Stimulated activated CD4-positive, alpha-beta T cell treated with anti-CD3 and anti-CD28 coated beads, TNF-alpha, amount 100 ng/mL, for 1 hour (primary cell): ENCODE measurements at places on chromosomes 11 and 22.

DNA sequence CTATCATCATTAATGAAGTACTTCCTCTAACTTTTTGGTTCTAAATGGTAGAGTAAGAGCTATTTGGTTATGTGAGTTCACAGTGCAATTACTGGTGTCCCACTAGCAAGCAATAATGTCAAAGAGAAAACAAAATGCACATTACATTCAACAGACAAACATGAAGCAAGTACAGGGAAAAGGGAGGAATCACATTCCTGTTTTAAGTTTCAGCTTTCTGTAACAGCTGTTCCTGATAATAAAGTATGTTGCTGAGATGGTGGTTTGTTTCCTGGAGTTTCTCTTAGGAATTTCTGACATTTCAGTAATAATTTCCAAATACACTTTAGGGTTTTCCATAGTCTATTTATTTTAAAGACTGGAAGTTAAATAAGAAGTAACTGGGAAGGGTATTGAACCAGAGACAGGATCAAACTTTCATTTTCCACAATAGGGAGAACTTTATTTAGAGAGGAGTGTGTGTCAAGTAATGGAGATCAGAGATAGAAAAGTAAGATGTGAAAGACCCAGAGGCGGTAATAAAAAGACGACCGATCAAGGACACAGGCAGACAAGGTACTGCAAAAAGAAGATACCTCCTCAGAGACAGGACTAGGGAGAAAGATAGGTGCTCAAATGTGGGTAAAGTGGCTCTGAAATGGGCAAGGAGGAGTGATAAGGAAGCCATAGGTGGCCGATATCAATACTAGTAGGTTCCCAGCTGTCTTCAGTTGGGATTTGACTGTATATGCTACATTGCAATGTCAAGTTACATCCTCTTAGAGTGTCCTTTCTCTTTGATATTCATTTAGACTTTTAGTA lies 20.8 kb upstream of the CLNS1A start:
- no peak for DNase-seq

DNA sequence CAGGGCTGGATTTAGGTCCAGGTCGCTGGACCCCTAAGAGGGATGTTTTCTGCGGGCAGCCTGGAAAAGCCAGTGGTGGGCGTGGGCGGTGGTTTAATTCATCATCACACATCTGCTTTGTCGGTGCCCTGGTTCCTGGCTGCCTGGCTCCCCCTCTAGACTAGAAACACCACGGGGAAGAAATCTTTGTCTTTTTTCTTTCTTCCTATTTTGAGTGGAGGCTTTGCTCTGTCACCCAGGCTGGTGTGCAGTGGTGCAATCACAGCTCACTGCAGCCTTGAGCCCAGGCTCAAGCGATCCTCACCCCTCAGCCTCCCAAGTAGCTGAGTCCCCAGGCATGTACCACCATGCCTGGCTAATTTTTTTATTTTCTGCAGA lies 86.6 kb upstream of the LINC01488 start:
- no peak for DNase-seq

GRCh38 chr11:67428052-67429001 lies at the start of gene RPS6KB2:
TSS of gene RPS6KB2 (plus strand) at chr11:67428494. CDS start at chr11:67428546, 52 bp downstream.
- peak; percentile 96 for DNase-seq

GRCh38 chr22:36351921-36352802 lies 35.6 kb downstream of the MYH9 start:
- DNase-seq, result no peak

DNA sequence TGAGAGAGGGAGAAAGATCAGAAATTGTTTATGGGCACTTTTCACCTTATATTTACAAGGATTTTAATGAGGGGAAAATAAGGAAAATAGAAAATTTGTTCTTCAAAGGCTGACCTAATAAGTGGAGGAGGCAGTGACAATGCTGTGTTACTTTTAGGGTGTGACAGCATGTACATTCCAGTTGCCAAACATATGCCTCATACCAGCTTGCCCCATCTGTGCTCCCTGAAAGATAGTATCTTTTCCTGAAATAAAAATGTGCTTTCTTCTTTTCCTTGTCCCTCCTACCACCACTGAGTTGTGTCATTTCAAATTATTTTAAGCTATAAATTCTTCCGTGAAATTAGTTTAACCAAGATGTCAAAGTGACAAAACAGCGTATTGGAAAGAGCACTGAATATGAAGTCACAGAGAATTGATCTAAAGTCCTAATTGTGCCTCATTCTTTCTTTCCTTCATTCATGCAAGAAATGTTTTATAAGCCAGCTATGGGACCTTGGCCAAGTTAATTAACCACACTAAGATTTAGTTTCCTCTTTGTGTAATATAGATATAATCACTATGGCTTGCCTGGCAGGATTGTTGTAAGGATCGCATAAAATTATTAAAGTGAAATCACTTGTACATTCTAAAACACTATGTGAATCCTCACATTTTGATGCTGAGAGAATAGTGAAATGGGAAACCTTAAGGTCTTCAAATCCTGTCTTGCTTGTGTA lies 1307.5 kb upstream of the TENM4 start:
- no peak for DNase-seq
